Neural progenitor cell (in vitro differentiated cells): ENCODE measurements at places on chromosomes 1 and 21.

DNA sequence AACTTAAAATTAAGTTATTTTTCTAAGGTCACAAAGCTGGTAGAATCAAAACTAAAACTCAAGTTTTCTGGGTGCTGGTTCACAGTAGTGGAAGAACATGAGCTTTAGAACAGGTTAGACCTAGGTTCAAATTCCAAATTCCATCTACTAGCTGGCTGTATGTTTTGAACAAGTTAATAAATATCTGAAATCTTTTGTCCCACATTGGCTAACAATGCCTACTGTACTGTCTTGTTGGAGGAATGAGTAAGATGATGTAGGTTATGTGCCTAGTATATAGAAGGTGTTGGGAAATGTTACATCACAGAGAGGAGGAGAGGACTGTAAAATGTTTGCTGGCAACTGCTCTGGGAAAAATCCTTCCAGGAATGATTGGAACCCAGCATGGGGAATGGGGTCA, 14.0 kb upstream of the CD247 start:
- no peak for DNase-seq

DNA sequence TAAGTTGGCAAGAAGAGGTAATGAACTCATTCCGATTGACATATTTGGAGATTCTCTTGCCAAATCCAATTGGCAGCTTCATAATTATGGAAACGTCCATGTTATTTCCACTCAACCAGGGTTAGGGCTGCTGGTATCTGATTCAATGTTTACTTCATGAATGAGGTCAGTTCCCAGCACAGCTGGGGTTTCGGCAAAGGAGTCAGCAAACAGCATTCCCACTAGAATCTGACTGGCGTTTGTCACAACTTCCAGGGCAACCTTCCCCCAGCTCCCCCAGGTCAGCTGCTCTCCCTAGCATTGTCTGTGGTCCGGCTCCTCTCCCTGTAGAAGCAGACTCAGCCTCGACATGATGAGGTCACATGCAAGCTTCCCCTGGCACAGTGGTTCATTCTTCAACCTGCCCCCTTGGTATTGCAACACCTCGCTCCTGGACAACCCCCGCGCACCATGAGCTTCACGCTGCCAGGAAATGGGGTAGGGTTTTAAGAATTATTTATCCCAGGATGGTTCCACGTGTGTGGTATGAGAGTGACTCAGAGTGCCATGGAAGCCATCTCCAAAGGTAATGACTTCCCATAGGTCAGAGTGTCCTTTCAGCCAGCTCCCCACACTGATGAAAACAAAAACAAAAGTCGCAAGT, 100.7 kb upstream of the SLC25A33 start:
- DNase-seq: no peak

DNA sequence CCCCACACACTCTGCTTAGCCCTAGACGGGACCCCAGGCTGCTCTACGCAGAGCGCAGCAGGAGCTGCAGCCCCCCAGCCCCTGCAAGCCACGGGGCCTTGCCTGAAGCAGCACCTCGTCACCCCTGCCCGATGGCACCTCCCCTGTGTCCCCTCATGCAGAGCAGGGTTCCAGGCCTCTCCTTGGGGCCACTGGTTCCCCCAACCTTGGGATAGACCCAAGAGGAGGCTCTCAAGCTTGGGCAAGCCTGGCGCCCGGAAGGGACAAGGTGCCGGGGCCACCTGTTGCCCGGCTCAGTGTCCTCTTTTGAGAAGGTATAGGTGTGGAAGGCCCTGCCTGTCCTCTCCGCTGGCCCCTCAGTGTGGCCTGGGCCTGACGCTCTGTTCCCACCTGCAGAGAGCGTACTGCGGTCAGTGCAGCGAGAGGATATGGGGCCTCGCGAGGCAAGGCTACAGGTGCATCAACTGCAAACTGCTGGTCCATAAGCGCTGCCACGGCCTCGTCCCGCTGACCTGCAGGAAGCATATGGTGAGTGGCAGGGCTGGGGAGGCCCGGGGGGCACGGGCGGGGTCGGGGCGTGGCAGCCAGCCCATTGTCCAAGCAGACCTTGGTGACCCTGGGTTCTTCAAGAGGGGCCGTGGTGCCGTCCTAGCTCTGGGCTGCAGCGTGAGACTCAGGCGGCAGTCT, 50.6 kb downstream of the FAAP20 start:
- no peak for DNase-seq

- DNase-seq: no peak
These were observed 137.9 kb downstream of the ZSCAN20 start for GRCh38 chr1:33610391-33610790.

DNA sequence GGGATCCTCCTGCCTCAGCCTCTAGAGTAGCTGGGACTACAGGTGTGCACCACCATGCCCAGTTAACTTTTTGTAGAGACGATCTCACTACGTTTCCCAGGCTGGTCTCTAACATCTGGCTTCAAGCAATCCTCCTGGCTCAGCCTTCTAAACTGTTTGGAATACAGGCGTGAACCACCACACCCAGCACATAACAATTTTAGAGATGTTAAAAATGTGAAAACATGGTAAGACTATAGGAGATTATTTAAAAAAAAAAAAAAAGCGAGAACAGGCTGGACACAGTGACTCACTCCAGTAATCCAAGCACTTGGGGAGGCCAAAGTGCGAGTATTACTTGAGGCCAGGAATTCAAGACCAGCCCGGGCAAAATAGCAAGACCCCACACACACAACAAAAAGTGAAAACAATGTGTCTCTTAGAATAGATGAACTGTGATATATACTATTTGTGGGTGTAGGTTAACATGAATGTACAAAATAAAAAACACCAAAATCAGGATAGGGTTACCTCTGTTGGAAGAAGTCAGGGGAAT, 19.6 kb downstream of the CCDC18 start:
- no peak for DNase-seq

DNA sequence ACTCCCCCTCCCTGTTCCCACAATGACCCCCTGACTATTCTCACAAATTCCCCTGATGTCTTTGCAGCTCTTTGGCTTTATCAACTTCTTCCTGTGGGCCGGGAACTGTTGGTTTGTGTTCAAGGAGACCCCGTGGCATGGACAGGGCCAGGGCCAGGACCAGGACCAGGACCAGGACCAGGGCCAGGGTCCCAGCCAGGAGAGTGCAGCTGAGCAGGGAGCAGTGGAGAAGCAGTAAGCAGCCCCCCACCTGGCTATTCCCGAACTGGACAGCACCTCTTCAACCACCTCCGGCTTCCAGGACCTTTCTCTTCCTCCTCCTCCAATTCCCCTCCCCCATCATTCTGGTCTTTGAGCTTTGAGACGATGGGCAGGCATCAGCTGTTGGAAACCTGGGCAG, 4.4 kb upstream of the ATXN7L2 start:
- no peak for DNase-seq

GRCh38 chr1:198444792-198445191, 95.7 kb downstream of the ATP6V1G3 start:
- no peak for DNase-seq
